ENCODE measurements at places on chromosomes 11 and 22.

DNA sequence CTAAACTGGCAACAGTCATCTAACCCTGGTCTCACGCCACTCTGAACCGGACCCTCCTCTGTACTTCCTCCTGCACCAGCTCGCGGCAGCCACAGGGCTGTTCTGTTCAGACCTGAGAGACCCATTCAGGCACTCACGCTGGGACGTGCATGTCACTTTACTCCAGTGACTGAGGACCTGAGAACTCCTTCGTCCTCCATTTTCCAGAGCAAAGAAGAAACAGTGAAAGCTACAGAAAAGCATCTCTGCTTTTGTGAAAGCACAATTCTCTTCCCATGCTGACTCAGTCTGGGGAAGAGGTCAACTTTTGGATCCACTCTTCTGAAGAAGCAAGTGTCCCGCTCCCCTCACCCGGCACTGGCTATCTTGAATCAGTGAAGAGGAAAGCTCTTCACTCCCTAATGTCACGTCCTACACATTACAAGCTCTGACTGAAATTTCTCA lies 24.5 kb downstream of the PISD start:
- DNase-seq, result no peak

- no peak for DNase-seq
Observed at GRCh38 chr22:19764636-19765476, 4.3 kb downstream of the TBX1 start.

DNA sequence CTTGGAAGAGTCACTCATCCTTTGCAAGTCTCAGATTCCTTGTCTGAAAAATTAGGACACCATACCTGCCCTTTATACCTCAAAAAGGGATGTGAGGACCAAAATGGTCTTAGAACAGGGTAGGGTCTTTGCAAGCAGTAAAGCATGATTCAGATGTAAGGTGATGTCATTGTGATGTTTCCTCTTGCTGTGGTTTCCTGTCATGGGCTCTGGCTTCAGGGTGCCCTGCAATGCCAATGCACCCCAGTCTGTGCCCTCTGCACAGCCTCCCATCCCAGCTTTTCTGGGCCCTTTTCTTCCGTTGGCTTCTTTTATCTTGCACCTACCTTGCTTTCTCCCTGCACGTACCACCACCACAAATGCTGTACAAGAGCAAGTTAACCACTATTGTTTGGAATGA lies 87.8 kb upstream of the NNMT start:
- no peak for DNase-seq

- DNase-seq, result no peak
Observed at GRCh38 chr22:38733329-38733723, 22.5 kb downstream of the SUN2 start.

GRCh38 chr22:27746918-27747317 lies 54.6 kb downstream of the MN1 start:
- DNase-seq, result no peak

- no peak for DNase-seq
Observed at GRCh38 chr22:46373921-46374662, 38.6 kb downstream of the TRMU start.

- DNase-seq, result no peak
Observed at GRCh38 chr11:65506772-65507505, 8.1 kb downstream of the MALAT1 start.

DNA sequence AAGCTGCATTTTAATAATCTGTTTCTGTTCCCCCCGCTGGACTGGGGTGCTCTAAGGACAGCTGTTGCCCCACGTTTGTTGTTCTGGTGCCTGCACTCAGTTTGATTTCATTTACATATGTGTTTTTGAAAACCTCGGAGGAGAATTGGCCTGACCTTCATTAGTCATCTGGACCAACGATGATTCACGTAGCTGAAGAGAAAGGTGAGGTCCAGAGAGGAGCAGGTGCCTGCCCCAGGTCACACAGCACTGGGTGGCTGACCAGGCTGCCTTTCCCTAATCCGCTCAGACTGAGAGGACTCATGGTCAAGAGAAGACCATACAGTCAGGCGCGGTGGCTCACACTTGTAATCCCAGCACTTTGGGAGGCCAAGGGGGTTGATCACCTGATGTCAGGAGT lies 3.8 kb downstream of the CSDC2 start:
- no peak for DNase-seq

DNA sequence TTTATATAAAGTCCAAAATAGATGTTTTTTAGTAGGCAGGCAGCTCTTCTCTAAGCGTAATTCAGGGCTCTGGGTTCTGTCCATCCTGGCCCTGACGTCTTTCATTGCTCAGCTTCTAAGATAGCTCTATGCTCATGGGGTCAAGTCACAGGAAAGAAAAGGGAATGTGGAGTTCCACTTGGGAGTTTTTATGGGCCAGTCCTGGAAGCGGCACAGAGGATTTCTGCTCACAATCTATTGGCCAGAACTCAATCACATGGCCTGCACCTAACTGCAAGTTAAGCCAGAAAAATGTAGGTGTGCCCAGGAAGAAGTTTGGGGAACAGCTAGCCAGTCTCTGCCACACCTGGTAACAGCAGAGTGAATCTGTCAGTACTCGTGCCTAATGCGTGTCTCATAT lies 7.4 kb upstream of the ZBTB16 start:
- no peak for DNase-seq

DNA sequence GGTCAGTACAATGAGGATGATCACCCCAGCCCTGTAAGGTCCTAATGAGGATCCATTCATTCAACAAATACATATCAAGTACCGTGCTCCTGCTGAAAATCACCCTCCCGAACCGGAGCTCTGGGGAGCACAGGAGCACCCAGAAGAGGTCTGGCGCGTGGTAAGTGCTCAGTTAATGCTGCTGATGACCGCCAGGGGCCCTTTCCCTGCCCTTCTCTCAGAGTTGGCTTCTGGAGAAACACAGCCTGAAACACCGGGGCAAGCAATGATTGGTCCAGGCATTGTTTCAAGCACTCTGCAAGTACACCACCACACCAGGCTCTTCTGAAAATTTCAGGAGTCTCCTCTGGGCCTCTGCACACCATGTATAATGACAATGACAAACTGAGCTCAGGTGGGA lies 3.8 kb upstream of the CCDC86 start:
- no peak for DNase-seq

GRCh38 chr11:4454021-4454420 lies 4.9 kb downstream of the OR52K2 start:
- no peak for DNase-seq

- DNase-seq, result no peak
Observed at GRCh38 chr22:23583836-23584235, 3.7 kb upstream of the IGLL1 start.

DNA sequence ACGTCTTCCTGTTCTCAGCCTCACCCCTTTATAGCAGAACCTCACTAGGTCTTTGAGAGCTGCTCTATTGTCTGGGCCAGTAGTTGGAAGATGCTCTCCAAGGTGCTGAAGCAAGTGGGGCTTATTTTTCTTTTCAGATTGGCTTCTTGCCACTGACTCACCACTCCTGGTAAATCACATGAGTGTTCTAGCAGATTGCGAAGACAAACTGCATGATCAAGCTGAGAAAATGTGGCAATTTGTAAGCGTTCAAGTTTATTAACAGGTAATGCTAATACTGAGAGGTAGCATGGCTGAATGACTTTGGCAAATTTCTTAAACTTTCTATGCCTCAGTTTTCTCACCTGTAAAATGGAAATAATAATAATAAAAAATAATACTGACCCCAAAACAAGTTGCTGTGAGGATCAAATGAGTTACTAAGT lies 59.2 kb downstream of the CACNG2 start:
- DNase-seq, result no peak

DNA sequence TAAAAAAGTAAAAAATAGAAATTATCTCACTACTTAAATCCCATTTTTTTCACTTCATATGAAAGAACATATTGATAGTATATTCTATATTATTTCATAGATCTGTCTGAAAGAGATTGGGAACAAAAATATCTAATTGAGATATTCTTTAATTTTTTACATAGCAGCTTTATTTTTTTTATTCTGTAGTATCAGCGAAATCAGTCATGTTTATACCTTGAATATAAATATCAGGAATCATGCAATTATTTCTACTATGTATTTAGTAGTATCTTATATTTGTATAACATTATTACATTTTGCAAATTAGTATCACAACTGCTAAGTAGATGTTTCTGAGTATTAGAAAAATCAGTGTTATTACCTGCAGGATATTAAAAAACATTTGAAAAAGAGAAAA lies 20.4 kb downstream of the C11orf54 start:
- no peak for DNase-seq

- DNase-seq, result no peak
Observed at GRCh38 chr22:39575552-39575825, 4.9 kb downstream of the CACNA1I start.

DNA sequence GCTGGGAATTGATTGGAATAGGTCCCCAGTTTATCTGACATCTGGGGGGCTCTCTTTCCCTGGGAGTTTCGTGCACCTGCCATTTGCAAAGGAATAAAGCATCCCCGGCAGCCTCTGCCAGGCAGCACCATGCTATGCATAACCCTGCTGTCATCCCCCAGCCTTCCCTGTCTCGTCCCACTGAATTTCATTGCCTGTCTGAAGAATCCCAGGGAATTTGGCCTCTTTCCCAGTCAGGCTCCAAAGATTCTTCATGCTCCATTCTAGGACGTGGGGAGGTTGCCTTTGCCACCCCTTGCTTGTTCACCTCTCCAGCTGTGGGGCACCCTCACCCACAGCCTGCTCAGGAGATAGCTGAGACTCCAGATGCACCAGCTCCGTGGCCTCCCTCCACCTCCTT lies 195.1 kb upstream of the TBCEL start:
- DNase-seq, result no peak

DNA sequence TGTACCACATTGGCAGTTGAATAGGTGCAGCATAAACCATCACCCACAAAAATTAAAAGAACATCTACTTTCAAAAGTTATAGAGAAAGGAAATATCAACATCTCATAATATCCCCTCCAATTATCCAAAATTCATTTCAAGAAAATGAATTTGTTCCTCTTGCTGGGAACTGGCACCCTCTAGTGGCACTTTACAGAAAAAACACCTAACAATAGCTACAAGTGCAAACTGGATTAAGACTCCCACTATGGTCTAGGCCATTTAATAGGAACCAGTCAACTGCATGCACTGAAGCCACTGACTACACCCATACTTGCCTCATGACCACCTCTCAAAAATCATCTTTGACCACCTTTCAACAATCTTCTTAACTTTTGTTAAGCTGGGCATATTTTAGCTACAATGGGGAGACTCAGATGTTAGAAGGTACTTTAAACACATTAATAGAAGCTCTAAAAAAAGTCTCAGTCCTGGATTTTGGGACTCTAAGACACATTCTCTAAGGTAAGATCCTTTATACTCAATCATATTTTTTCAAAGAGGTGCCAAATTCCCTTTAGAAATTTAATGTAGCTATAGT lies 17.3 kb downstream of the TRAF6 start:
- DNase-seq, result no peak

DNA sequence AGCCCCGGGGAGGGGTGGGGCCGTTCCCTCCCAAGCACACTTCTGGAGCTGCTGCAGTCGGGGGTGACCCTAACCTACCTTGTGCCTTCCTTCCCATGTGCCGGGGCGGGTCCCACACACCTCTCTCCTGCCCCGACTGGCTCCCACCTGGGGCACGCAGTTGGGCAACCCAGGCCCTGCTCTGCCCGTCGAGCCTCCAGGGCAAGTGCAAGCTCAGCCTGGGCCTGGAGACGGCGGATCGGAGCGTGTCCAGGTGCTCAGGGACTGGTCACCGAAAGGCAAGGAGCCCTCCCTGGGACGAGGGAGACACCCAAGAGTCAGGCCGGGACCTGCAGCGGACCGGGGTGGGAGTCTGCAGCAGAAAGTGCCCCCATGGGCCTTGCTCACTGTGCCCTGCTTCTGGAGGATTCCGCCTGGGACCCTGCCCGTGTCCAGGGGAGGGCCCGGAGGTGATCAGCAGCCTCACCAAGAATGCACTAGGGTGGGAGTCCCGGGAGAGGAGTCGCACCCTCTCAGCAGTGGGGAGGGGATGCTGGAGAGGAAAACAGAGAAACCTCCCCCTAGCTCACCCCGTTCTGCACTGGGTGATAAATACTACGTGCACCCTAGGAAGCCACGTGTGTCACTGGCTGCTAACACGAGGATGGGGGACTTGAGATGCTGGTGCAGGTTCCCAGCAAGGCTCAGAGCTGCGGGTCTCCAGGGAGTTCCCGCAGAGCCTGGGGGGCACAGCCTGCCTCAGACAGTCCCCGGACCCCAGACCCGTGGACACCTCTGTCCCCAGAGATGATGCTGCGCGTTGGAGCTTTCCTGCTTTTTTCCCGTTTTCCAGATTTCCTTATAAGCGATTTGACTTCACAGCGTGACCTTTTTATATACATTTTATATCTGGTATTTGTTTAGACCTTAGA lies 5.2 kb upstream of the GATD1 start:
- no peak for DNase-seq

DNA sequence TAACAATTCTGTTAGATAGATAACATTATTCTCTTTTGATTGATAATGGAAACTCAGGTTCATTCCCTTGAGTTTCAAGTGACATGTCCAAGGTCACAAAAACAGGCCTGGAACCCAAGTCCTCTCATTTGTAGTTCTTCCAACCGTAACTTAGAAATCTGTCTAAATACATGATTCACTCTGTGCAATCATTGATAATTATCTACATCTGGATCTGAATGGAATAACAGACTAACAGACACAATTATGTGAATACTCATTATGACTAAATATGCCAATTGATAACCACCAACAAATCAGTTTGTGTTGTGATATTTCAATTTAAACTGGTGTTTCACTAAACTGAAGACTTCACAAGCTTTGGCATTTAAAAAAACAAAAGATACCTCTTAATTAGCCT lies 71.0 kb downstream of the RBFOX2 start:
- no peak for DNase-seq

GRCh38 chr11:78079232-78080083 lies at the start of gene NDUFC2:
TSS of gene NDUFC2 (minus strand) at chr11:78079862. CDS start at chr11:78079744, 118 bp downstream.
- peak; percentile 28 for DNase-seq

- DNase-seq, result no peak
Observed at GRCh38 chr22:24594569-24595120, 1.8 kb upstream of the LRRC75B start.

DNA sequence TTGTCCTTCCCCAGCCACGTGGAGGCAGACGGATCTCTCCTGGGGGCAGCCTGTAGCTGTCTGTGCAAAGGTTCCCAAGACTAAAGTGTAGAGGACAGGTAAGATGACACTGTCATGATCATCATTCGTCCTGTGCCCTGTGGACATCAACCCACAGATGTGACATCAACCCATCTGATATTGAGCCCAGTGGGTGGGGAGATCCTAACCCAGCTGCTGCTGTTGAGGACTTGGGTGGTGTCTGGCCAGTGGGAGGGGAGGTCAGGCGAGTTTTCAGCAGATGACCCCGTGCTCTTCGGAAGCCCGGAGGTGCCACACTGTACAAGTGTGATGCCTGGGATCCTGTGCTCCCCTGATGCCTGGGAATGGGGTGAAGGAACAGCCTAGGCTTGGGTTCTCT lies 1.2 kb upstream of the GAL start:
- no peak for DNase-seq

GRCh38 chr11:84763931-84764330 lies 863.2 kb downstream of the DLG2 start:
- no peak for DNase-seq

Data from stimulated activated CD8-positive, alpha-beta memory T cell treated with anti-CD3 and anti-CD28 coated beads, Interleukin-15, amount 100 ng/mL, for 24 hours (primary cell).